ENCODE measurements at places on chromosomes 7 and 10.
A peak's percentile ranks its signal among the peaks of the same experiment; 100 is the strongest.

DNA sequence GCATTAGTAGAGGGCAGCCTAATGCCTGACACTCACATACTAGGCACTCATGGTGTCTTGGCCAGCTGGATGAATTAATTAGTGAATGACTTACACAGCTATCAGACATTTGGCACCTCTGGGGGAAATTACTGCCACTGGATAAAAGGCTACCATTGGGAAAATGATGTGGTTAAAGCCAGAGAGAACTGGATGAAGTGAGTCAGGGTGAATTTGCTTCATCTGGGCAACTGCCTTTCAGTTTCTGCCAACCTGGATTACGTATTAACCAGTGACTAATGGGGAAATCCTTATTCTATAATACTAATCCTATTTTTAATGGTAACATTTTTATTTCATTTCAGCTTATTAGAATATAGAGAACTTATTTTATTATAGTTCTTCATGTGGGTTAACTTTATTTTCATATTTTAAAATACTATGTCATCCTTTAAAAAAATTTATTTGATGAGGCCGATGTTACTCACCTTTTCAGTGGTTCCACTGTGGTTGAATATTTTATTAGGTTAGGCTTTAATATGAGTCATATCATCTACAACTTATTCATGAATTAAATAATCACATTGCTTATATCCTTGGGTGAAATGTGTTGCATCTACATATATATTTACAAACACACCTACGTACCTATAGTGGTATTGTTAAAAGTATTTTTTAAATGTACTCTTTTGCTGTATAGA is 85.6 kb upstream of the CAPZA2 start:
- no peaks in the 10 kb centered on the region for H3K36me3 ChIP-seq
- no peak overlapping the region for H3K4me3 ChIP-seq
- H3K27me3 ChIP-seq: no peaks in the 10 kb centered on the region

GRCh38 chr7:121872831-121873288 is at the start of gene PTPRZ1:
Gene PTPRZ1, plus strand, starts transcription at chr7:121873161. Its CDS starts 339 bp downstream, at chr7:121873500.
- H3K27me3 ChIP-seq: peaks cover 7% of the 10 kb centered on the region
- H3K4me3 ChIP-seq: peak within 1 kb of the TSS; percentile 52
- peaks cover 16% of the 10 kb centered on the region for H3K4me1 ChIP-seq
- no peak within 1 kb of the TSS for H3K27ac ChIP-seq
- no peak for DNase-seq

- no peaks in the 10 kb centered on the region for H3K36me3 ChIP-seq
- H3K4me1 ChIP-seq: no peaks in the 10 kb centered on the region
- DNase-seq: no peak
- H3K27ac ChIP-seq: no peak overlapping the region
- H3K27me3 ChIP-seq: no peaks in the 10 kb centered on the region
These were observed 429.7 kb downstream of the ARL4A start for GRCh38 chr7:13117103-13117502.

GRCh38 chr10:124035928-124036558 is 57.4 kb downstream of the CHST15 start:
- peaks cover 16% of the 10 kb centered on the region for H3K36me3 ChIP-seq
- DNase-seq: peak; percentile 45
- no peak overlapping the region for H3K27ac ChIP-seq
- no peak overlapping the region for H3K4me3 ChIP-seq
- no peaks in the 10 kb centered on the region for H3K4me1 ChIP-seq

GRCh38 chr10:50577681-50578350 is 45.9 kb downstream of the SGMS1 start:
- H3K36me3 ChIP-seq: no peaks in the 10 kb centered on the region
- H3K4me3 ChIP-seq: no peak overlapping the region

DNA sequence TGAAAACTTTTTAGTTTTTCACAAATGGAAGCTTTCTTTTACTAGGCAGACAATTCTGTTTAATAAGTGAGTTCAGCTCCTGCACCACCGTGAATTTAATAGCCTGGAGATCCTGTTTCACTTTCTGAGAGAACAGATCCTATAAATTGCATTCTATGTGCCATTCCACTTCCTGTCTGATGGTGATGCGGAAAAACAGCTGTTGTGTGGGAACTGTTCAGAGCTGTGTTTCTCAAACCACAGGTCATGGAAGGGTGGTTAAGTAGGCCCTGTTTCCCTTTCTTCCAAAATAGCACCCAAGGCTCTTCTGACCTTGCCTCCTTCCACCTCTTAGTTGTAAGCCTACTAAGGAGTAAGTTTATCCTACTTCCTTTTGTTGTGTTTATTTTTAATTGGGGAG is 97.2 kb upstream of the DKK1 start:
- H3K36me3 ChIP-seq: no peaks in the 10 kb centered on the region
- H3K4me1 ChIP-seq: peaks cover 3% of the 10 kb centered on the region
- peak overlapping the region; percentile 47 for H3K27ac ChIP-seq
- no peak overlapping the region for H3K4me3 ChIP-seq
- H3K27me3 ChIP-seq: no peaks in the 10 kb centered on the region

DNA sequence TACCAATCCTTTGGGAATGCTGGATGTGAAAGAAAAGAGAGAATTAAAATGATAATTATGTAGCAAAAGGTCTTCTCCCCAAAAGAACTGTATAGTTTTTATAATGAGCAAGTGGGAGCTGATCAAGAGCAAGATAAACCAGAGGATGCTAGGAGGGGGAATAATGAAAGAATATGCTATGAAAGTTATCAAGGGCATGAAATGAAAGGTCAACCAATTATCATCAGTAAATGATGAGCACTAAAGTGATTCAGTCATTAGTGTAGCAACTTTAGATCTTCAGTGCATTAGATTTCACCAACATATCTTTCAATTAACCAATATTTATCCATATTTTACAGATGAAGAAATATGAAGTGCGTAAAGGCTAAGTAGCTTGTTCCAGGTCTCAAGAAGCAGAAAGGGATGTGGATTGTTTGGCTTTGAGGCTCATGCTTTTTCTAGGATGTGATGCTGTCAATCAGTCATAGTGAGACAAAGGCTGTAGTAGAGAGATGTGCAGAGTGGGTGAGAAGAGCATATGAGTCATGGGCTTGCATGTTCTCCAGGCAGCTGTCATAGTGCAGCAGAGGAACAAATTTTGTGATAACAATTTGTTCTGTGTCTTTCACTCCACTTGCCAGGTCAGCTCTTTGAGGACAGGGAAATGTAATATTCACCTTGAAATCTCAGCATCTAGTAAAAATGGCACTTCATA is 5.7 kb upstream of the OR2F2 start:
- no peaks in the 10 kb centered on the region for H3K36me3 ChIP-seq
- no peak for DNase-seq
- no peak overlapping the region for H3K27ac ChIP-seq
- H3K4me1 ChIP-seq: no peaks in the 10 kb centered on the region
- H3K4me3 ChIP-seq: no peak overlapping the region
- no peaks in the 10 kb centered on the region for H3K27me3 ChIP-seq

DNA sequence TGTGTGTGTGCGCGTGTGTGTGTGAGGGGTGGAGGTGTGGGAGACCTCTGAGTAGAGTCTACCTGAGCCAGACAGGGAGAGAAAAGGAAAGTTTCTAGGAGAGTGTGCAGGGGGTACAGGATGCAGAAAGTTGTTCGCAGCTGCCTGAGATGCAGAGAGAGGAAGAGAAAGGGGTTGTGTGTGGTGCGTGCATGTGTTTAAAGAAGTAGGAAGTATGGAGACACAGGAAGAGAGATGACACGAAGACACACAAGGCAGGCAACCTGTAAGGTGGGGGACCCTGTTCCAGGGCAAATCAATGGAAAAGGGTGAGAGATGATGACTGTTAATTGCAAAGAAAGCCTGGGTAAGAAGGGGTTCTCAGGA is 52.2 kb downstream of the C10orf105 start:
- H3K27ac ChIP-seq: no peak overlapping the region
- no peak for DNase-seq
- no peak overlapping the region for H3K4me3 ChIP-seq
- no peaks in the 10 kb centered on the region for H3K4me1 ChIP-seq
- H3K27me3 ChIP-seq: peaks cover 16% of the 10 kb centered on the region

GRCh38 chr7:78499971-78500370 is 701.4 kb downstream of the PHTF2 start:
- no peak overlapping the region for H3K4me3 ChIP-seq
- H3K4me1 ChIP-seq: no peaks in the 10 kb centered on the region
- no peaks in the 10 kb centered on the region for H3K27me3 ChIP-seq
- no peak for DNase-seq

DNA sequence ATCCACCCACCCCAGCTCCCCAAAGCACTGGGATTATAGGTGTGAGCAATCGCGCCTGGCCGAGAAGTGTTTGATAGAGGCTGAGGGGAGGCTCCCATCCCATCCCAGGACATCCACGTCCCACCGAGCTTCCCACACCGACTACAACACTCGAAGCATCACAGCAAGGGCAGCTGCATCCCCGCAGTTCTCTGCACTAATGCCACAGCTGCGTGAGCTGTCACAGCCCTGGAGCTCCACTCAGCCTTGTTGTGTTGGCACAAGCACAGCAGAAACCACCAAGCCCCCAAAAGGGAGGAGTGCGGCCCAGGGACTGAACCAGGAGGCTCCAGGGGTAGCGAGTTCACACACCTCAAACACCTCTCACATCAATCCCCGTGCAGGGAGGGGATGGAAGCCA is 121.6 kb downstream of the DIP2C start:
- no peaks in the 10 kb centered on the region for H3K36me3 ChIP-seq
- no peaks in the 10 kb centered on the region for H3K27me3 ChIP-seq
- H3K27ac ChIP-seq: no peak overlapping the region
- H3K4me3 ChIP-seq: no peak overlapping the region
- DNase-seq: no peak
- peaks cover 9% of the 10 kb centered on the region for H3K4me1 ChIP-seq

- DNase-seq: peak; percentile 55
- H3K36me3 ChIP-seq: no peaks in the 10 kb centered on the region
- H3K4me3 ChIP-seq: peak overlapping the region; percentile 61
- H3K27me3 ChIP-seq: peaks cover 55% of the 10 kb centered on the region
- peak overlapping the region; percentile 42 for H3K27ac ChIP-seq
These were observed 781 bp upstream of the GRM8 start for GRCh38 chr7:127253281-127254162.

DNA sequence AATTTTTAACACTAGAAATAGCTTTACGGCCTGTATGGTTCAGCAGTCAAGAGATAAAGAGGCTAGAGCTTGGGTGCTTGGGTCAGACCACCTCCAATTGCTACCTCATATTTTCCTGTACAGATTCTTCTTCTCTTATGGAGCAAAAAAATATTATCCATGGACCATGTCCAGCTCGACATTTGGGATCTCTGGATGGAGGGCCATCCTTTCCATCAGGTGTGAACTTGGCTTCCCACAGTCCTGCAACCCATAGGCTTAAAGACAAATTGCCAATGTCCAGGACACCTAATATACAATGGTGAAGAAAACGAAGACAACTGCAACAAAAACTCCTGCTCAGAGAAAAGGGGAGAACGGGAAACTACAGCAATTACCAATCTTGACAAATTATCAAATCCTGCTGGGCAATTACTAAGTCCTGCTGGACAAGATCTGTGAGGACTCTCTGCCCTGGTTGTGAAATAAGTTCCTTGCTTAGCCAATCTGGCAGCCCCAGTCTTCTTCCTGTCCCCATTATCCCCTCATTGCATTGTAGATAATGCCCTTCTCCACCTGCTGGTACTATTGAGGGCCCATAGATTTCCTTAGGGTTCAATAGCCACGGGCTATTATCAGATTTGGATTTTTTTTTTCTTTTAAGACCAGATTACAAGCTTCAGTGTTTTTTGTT is 42.0 kb upstream of the BRAF start:
- no peaks in the 10 kb centered on the region for H3K4me1 ChIP-seq
- no peak for DNase-seq
- no peaks in the 10 kb centered on the region for H3K36me3 ChIP-seq
- H3K27me3 ChIP-seq: no peaks in the 10 kb centered on the region
- H3K4me3 ChIP-seq: no peak overlapping the region
- H3K27ac ChIP-seq: no peak overlapping the region

DNA sequence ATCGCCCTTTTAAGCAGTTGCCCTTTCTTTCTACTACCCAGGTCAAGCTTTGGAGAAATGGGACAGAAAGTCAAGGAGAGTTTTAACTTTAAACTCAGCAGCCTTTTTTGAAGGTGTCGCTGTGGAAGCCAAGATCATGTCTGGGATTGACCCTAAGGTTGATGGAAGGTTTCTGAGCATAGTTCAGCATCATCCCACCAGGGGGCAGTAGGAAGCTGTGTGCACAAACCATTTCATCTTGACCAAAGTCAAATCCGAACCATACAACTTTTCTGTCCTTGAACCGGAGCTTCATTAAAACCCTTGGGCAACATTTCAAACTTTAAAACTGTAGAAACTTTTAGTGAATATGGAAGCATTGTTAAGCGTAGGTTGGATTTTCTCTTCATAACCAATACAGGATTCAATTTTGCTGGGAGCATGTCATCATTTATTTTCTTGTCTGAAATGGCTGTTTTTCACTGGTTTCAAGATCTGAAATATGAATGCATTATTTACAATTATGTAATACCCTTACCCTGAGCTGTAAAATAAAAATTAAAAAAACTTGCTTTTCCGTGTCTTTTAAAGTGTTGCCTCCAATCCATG is 214.4 kb upstream of the KIAA1217 start:
- H3K4me3 ChIP-seq: no peak overlapping the region
- H3K36me3 ChIP-seq: no peaks in the 10 kb centered on the region
- no peak for DNase-seq
- H3K27ac ChIP-seq: no peak overlapping the region
- H3K27me3 ChIP-seq: no peaks in the 10 kb centered on the region

- no peaks in the 10 kb centered on the region for H3K36me3 ChIP-seq
- H3K4me3 ChIP-seq: no peak overlapping the region
- H3K27me3 ChIP-seq: no peaks in the 10 kb centered on the region
- H3K27ac ChIP-seq: no peak overlapping the region
These were observed 160.8 kb downstream of the SPAG6 start for GRCh38 chr10:22505911-22506685.

DNA sequence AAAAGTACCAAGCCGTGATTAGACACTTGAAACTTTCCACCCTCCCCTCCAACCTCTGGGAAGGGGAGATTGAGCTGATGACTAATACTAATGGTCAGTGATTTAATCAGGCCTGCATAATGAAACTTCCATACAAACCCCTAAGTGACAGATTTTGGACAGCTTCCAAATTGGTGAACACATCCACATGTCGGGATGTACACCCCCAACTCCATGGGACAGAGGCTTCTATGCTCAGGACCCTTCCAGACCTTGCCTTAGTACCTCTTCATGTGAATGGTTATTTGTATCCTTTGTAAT is 4.8 kb downstream of the NUB1 start:
- no peaks in the 10 kb centered on the region for H3K4me1 ChIP-seq
- H3K27ac ChIP-seq: no peak overlapping the region
- H3K36me3 ChIP-seq: peaks cover 33% of the 10 kb centered on the region

GRCh38 chr7:142407939-142408570 is 150.2 kb upstream of the PRSS58 start:
- H3K27ac ChIP-seq: no peak overlapping the region
- no peaks in the 10 kb centered on the region for H3K4me1 ChIP-seq
- no peak for DNase-seq

DNA sequence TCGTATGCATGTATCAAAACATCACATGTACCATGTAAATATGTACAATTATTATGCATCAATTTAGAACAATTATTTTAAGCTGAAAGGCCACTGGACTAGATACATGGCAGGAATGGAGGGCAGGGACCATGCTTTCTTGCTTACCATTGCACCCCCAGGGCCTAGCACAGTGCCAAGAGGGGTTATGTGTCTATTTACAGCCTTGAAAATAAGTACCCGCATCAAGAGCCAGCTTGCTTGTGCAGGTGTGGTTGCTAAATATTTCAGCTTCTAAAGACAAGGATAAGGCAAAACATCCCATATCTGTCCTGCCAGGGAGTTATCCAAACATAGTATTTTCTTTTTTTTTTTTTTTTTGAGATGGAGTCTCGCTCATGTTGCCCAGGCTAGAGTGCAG is 14.7 kb upstream of the OAT start:
- no peak overlapping the region for H3K27ac ChIP-seq
- peaks cover 10% of the 10 kb centered on the region for H3K27me3 ChIP-seq
- H3K4me3 ChIP-seq: no peak overlapping the region
- H3K36me3 ChIP-seq: no peaks in the 10 kb centered on the region
- H3K4me1 ChIP-seq: no peaks in the 10 kb centered on the region
- DNase-seq: no peak
